Tibial nerve (tissue), 4 donors: ENCODE measurements at places on chromosomes 3 and 15. TPM values are rescaled to one million over a fixed set of nuclear protein-coding genes. Genes with fewer than 3 reads are reported as not detected.

DNA sequence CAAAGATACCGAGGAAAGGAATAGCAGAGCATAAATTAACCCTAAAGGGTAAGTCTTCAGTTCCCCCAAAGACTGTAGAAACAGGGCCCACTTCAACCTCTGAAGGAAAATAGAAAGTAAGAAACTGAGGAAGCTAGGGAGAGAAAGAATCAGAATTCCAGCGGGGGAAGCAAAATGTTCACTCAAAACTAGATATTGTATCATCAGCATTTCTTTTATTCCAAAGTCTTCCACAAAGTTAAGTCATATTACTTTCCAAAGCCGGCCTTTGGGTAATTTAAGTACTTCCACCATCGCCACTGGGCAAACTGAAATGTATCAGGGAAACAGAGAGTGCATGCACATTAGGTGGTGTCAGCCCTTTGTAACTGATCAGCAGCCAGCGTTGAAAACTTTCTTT is 88.3 kb downstream of the RSL24D1 start:
- DNase-seq: no peak

- DNase-seq: no peak
These were observed 987.0 kb downstream of the NTRK3 start for GRCh38 chr15:87269566-87269965.

- DNase-seq: no peak
These were observed 36.2 kb upstream of the CPNE4 start for GRCh38 chr3:132071043-132071442.

FETUB gene
- total RNA-seq: not detected

CHRNA7 gene
- total RNA-seq: 1.3 TPM

- DNase-seq: peak; percentile 50
These were observed 283.1 kb downstream of the FGF12 start for GRCh38 chr3:192444096-192444790.

SPINT1 gene
- total RNA-seq: 12.0 TPM

- DNase-seq: no peak
These were observed 144.6 kb downstream of the EPHA3 start for GRCh38 chr3:89252016-89252415.

GJD2 gene
- total RNA-seq: not detected

DNA sequence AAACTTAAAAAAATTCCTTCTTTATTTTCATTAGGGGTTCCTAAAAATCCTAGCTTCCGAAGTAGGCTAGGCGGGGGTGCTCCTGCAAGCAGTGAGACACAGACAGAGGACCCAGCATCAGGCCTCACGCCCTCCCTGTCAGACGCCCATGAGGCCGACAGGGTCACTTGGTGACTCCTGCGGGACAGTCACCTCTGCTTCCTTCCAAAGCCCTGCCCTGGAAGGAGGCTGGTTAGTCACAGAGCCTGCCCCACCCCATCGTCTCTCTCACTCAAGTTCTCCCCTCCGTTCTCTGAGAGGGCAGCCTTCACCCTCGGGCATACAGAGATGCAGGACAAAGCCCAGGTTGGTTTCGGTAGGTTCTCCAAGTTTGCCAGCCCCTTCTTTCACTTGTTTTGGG is 38.6 kb downstream of the EHD4 start:
- no peak for DNase-seq

- DNase-seq: no peak
These were observed 9.8 kb downstream of the CSK start for GRCh38 chr15:74791667-74792066.

GRCh38 chr15:68445351-68445750 is 13.4 kb upstream of the ITGA11 start:
- no peak for DNase-seq
